ENCODE measurements at places on chromosomes 3 and 15. TPM values are rescaled to one million over a fixed set of nuclear protein-coding genes. Genes with fewer than 3 reads are reported as not detected.

DNA sequence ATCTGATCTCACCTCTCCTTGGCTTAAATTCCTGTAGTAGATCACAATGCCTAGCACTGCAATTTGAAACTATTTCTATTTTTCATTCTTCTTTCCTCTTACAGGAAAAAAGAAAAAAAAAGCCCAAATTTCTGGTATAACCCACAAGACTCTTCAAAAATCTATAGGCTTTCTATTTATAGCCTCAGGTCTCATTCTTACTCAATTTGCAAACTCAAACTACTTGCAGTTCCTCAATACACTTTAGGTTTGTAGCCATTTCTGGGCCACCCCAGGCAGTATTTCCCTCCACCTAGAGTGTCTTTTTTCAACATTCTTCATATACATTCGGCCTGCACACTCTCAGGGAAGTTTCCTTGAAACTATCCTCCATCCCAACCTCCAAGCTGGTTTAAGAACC is 169.0 kb downstream of the TBC1D5 start:
- no peak for DNase-seq

DNA sequence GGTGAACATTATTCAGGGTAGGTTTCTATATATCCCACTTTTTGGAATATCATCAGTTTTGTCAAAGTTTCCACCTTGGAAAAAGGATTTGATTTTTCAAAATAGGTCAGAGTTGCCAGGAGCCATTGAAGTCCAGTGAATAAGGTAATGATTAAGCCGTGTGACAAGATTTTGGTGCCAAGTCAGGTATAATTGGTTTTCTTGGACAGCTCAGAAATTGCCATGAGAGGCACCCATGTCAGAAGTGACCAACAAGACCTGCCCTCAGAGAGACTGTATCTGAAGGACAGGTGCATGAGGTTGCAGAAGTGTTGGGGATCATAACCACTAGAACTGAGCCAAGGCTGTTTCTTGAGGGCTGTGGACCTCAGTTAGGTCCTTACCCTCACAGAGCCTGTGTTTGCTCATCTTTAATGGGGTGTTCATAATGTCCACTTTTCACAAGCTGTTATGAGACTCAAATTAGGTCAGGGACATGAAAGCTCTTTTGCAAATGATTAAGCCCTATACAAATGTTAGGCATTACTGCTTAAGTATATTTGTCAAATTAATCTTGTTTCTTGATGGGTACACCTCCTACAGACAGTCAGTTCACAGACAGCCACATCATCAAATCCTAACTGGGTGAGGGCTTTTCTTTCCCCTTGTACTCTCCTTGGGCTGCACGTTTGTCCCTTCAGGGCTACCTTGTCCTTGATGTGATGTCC is 32.3 kb downstream of the CASR start:
- DNase-seq = no peak

- no peak for DNase-seq
Measured at GRCh38 chr3:197547306-197548011, 8.3 kb downstream of the BDH1 start.

DNA sequence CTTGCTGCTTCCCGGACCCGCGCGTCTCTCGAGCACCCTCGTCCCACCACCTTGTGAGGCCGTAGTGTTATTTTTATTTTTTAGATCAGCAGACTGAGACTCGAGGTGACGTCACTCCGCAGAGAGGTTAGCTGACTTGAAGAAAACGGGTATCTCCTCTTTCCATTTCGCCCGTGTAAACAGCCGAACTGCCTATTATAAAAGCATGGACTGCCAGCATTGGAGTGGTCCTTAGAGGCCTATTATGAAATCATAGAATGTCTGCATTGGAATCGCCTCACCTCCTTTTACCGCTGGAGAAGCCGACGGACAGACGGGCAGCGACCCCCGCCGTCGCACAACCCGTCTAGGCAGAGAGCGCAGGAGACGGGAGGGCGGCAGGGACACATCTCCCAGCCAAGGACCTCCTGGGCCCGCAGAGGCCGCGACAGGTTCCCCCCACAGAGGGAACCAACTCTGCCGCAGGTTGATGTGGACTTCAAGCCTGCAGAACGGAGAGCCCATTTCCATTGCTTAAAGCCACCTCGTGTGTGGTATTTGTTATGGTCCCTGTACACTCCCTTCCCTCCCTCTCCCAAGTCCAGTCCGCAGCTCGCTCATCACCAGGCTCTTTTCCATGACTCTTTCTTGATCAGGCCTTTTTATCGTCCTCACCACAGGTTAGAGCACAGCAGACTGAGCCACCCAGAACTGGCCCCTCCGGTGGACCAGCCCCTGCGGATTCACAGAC is 540 bp upstream of the PPP1R2 start:
- no peak for DNase-seq

The GOLGA8T gene
- total RNA-seq = not detected

The CLDN1 gene
- total RNA-seq = not detected

Data from LHCN-M2 (cell line).